Ammon's horn (tissue), 1 donor: ENCODE measurements at places on chromosomes 3 and 15.

DNA sequence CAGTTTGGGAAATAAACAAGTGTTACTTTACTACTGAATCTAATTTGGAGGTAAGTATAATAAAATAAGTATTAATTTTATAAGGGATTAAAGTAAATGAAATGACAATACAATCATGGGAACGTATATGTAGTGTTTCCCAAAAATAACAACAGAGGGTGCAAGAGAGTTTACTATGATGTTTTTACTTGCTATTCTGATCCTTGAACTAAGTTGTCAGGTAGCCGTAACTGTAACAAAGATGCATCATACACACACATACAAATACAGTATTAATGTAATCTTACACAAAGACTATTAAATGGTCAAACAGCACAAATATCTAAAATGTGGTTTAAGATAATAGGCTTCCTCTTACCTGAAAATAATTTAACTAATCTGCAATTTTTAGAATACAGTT is 311.4 kb downstream of the TBC1D5 start:
- peak; percentile 39 for DNase-seq

DNA sequence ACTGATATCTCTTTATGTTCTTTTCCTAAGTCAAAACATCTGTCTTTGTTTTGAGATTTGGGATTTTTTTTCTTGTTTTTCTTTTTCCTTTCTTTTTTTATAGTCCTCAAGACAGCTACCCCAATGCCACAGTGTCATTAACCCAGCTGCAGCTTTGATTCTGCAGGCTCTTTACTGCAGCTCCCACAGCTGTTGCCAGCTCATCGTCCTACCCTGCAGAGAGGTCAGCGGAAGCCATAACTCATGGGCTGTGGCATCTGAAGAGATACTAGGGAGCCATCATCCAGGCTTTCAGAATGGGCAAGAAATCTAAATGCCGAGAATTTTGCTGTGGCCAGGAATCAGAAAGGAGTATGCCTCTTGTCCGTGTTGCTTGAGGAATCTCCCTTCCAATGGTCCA is 44.3 kb upstream of the SLC24A5 start:
- DNase-seq: no peak

GRCh38 chr3:58161435-58162398 is 49.1 kb downstream of the DNASE1L3 start:
- no peak for DNase-seq

GRCh38 chr15:43930556-43930955 is 103.8 kb downstream of the WDR76 start:
- DNase-seq: no peak

DNA sequence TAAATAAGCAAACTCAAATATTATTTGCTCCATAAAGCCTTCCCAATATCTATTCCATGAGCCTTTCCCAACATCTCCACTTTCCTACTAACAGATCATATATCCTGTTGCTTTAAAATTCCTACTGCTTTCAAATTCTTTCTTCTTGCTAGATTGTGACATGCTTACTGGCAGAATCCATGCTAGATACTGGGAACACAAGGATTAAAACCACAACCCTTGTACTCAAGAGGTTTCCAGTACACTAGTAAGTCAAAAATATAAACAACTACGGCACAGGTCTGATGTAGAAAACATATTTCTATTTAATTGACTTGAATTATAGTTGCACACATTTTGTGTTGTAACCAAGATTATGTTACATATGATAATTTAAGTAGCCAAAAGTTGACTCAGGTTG is 275.0 kb downstream of the ZBTB20 start:
- DNase-seq: no peak

DNA sequence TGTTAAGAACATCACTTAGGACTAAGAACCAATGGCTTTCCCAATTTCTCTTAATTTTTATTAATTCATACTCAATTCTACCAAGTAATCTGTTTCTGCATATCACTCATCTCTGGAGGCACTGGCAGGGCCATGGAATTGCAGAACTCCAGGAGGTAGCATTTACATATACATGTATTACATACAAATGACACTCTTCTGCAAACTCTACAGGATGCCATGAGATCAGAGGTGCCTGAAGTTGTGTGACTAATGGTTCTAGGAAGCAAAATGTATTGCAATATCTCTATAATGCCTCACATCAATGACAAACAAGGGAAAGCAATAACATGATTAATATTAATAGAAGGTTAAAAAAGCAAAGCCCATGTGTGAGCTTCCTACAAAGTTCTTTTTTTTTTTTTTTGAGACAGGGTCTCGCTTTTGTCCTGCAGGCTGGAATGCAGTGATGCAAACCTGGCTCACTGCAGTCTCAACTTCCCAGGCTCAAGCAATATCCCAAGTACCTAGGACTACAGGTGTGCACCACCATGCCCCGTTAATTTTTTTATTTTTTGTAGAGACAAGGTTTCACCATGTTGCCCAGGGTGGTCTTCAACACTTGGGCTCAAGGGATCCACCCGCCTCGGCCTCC is 33.0 kb downstream of the DENND6A start:
- no peak for DNase-seq

DNA sequence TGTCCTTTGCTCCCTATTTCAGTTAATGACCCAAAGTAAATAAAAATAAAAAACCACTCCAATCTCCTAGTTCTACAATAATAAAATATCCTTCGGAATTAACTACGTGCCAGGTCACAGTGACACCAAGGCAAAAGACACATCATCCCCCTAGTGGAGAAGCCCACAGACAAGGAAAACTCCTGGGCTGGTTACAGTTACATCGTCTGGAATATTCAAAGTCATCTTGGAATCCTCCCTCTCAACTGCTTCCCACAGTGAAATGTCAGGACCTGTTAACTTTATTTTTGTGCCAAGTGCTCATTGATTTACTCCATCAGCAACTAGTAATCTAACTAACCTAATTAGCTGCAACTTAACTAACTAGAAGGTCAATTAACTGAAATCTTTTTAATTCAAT is 349.3 kb downstream of the MAGI1 start:
- DNase-seq: no peak

DNA sequence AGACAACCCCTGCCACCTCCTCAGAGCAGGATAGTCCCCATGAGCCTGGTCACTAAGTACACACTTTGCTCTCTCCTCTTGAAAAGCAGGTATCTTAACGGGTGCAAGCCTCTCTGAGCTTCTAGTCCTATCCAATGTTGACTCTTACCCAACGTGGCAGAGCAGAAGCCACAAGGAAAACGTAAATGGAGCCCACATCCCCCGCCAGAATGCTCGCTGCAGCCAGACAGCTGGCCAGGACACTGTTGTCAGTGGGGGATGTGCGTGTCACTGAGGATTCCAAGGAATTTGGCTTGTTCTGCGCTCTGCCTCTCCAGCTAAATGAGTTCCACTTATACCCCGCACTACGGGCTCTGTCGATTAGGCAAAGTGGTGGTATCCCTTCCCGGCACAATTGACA is 67.8 kb upstream of the IGF1R start:
- DNase-seq: no peak

- DNase-seq: peak; percentile 93
Measured at GRCh38 chr3:4303187-4304123, at the start of gene SETMAR. Gene SETMAR, plus strand, starts transcription at chr3:4303369. Its CDS starts 2 bp downstream, at chr3:4303371.

DNA sequence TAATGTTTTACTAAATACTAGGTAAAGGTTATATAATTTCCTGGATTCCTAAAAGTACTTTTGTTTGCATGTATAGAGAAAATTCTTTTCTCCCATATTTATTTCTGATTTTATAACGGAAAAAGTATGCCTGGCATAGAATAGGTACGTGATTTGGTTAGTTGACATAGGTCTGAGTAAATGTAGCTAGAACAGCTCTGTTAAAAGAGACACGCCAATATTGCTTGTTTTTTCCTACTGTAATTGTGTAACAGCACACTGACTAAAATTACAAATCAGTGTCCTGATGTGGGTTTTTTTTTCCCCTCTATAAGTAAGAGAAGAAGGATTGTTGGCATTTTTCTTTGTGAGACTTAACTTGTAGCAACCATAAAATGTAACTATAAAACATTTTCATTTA is 26.7 kb downstream of the KLHL24 start:
- no peak for DNase-seq

DNA sequence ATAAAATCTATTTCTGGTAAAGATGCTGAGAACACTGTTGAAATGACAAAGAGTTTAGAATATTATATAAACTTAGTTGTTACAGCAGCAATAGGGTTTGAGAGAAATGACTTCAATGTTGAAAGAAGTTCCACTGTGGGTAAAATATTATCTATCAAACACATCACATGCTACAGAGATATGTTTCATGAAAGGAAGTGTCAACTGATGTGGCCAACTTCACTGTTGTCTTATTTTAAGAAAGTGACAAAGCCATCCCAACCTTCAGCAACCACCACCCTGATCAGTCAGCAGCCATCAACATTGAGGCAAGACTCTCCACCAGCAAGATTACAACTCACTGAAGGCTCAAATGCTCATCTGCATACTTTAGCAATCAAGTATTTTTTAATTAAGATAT is 20.2 kb downstream of the TMEM39A start:
- DNase-seq: no peak

DNA sequence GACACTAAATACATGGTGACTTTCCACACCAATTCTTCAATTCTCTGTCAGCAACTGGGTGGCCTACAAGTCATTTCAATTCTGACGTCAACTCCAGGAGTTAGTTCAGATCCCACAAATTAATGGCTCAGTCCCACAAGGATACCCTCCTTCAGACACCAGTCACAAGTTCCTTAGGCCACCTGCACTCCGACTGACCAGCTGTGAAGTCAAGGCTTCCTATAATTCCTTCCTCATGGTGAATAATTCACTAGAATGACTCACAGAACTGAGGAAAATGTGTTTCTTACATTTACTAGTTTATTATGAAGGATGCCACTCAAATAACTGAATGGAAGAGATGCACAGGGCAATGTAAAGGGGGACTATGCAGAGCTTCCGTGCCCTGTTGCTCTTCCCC is 6.3 kb upstream of the PIAS1 start:
- DNase-seq: no peak

DNA sequence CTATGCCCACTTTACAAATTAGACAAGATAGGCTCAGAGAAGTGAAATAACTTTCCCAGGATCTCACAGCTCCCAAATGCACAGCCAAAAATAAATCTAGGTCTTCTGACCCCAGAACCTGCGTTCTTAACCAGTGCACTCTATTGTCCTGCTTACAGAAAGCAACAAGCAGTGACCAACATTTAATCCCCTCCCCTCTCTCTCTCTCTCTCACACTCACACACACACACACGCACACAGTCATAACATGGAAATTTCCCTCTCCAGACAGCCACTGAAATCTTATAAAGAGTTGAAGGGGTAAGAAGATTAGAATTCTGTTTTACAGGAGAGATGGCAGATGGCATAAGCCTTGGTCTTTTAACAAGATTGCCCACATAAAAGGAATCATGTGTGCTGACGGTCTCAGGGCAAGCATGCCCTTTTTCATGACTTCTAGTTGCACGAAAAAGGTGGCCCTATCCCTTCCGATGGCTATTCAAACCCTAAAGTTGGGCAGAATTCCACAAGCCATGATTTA is 29.4 kb downstream of the EOGT start:
- DNase-seq: no peak

GRCh38 chr15:74311734-74312444 is 55.6 kb downstream of the CYP11A1 start:
- no peak for DNase-seq

DNA sequence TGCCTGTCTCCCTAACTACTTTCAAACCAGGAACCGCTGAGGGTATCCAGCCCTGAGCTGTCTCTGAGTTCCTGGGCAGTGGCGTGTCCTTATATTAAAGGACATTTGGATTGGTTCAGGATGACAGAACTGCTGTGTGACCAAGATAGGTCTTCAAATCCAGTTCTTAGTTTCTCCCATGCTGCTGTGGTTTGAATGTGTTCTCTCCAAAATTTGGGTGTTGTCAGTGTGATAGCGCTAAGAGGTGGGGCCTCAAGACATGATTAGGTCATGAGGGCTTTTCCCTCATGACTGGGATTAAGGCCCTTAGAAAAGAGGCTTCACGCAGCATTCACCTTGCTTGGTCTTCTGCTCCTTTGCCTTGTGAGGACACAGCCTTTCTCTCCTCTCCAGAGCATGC is 376.5 kb upstream of the TPM1 start:
- no peak for DNase-seq

GRCh38 chr15:88299497-88299896 is 43.0 kb upstream of the NTRK3 start:
- no peak for DNase-seq

- DNase-seq: no peak
Measured at GRCh38 chr3:43624619-43625305, 3.0 kb upstream of the ANO10 start.

GRCh38 chr3:61875046-61875844 is 313.9 kb downstream of the PTPRG start:
- DNase-seq: no peak

DNA sequence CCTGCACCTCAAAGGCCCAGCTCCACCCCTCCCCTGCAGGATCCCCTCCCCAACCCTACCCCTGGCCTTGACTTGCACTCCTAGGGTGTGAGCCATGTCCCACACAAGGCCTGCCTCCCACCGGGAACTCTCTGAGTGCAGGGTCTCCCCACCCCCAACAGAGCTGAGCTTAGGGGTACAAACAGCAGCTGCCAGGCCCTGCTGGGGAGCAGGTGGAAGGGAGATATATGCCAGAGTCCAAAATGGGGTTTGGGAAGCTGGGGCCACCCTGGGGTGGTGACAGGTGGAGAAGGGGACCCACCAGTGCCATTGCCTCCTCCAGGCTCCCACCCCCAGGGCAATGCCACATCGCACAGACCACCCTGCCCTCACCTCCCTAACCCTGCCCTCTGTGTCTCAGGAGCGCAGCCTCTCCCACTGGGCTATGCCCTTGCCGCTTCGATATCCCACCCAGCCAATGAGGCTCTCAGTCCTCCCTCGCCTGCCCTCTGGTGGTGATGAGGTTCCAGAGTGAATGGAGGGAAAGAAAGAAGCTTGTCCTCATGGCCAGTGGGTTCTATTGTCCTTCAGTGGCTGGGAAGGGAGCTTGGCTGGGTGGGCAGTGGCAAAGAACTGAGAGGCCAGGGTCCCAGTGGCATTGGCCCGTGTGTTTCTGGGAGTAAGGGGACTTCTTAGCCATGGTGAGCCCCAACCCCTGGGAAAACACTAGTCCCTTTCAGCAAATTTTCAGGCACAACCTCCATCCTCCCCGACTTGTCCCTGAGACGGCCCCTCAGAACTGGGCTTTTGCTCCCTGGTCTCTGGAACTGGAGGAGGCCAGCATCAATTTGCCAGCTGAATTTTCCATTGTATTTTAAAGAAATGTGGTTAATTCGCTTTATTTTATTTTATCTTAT is 46.8 kb downstream of the CYP11A1 start:
- DNase-seq: peak; percentile 56

- no peak for DNase-seq
Measured at GRCh38 chr3:190180268-190180667, 59.6 kb upstream of the P3H2 start.

GRCh38 chr15:28130651-28131050 is 31.5 kb upstream of the OCA2 start:
- no peak for DNase-seq

- peak; percentile 16 for DNase-seq
Measured at GRCh38 chr3:131903988-131904415, 130.8 kb downstream of the CPNE4 start.
